Hepatocyte (in vitro differentiated cells): ENCODE measurements at places on chromosomes 2 and 18. TPM values are rescaled to one million over a fixed set of nuclear protein-coding genes. Genes with fewer than 3 reads are reported as not detected.

- no peak for DNase-seq
Measured at GRCh38 chr2:56182420-56182819, 1.4 kb upstream of the CCDC85A start.

DNA sequence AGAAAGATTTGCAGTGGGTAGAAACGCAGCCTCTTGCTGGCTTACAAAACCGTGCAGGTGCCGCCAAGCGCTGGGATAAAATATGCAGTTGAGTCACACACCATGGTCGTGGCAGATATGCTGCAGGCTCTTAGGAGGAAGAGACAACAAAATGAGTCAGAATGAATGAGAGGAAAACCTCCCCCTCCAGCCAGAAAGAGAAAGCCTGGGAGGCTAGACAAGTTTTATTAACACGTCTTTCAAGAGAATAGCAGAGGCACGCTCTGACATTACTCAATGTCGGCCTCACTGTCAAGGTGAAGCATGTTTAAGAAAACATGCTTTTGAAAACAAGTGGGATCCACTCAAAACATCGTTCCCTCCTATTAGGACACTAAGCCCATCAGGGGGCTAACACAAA, 37.1 kb upstream of the ZCCHC2 start:
- peak; percentile 72 for DNase-seq

GRCh38 chr2:128410035-128410757, 91.5 kb upstream of the HS6ST1 start:
- no peak for DNase-seq

- DNase-seq = no peak
Measured at GRCh38 chr2:148578493-148578884, 66.1 kb upstream of the EPC2 start.

GRCh38 chr18:35635170-35635569, 53.6 kb downstream of the GALNT1 start:
- peak; percentile 67 for DNase-seq

Gene SPIRE1
- 18.9 and 21.0 TPM in 2 replicates for total RNA-seq

GRCh38 chr2:161905389-161906046, 168.5 kb downstream of the DPP4 start:
- peak; percentile 27 for DNase-seq

- DNase-seq = no peak
Measured at GRCh38 chr2:161370981-161371380, 45.1 kb upstream of the TBR1 start.

Gene LTBP1
- total RNA-seq = 60.9 and 68.9 TPM in 2 replicates

DNA sequence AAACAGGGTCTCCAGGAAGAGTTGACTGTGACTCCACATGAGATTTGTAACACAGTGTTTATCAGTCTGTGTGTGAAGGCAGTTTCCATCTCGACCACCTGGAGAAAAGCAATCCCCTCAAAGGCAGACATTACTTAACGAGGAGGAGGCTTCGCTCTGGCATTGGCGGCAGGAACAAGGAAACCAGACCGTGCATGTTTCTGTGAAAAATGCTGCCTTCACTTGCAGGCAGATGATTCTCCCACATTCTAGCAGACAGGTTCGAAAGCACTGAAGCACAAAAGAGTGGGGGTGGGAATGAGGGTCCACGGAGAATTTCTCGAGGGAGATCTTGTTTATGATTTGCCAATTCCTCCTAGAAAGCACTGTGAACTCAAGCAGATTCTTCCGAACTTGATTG, 414.0 kb downstream of the SLC4A3 start:
- DNase-seq = no peak

- DNase-seq = no peak
Measured at GRCh38 chr2:70312560-70312959, 10.7 kb upstream of the FAM136A start.

DNA sequence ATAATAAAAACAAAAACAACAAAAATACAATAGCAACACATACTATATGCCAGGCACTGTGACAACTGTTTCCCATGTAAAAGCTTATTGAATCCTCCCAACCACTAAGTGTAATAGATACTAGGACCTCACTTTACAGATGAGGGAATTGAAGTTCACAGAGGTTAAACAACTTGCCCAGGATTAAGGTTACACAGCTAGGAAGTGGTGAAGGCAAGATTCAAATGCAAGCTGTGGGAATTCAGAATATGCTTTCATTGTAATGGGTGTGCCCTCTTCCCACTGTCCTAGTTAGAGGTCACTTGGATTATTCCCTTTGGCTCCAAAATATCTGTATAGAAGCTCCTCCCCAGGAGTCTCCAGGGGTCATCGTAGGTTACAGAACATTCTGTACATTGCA, 231.1 kb downstream of the MREG start:
- DNase-seq = no peak

Gene RPIA
- total RNA-seq = 7.0 and 7.7 TPM in 2 replicates

- DNase-seq = no peak
Measured at GRCh38 chr2:198137733-198138132, 333.3 kb downstream of the PLCL1 start.

GRCh38 chr2:71788186-71788525, 334.8 kb downstream of the DYSF start:
- DNase-seq = peak; percentile 47

- DNase-seq = no peak
Measured at GRCh38 chr2:144362401-144362800, 157.5 kb downstream of the ZEB2 start.

DNA sequence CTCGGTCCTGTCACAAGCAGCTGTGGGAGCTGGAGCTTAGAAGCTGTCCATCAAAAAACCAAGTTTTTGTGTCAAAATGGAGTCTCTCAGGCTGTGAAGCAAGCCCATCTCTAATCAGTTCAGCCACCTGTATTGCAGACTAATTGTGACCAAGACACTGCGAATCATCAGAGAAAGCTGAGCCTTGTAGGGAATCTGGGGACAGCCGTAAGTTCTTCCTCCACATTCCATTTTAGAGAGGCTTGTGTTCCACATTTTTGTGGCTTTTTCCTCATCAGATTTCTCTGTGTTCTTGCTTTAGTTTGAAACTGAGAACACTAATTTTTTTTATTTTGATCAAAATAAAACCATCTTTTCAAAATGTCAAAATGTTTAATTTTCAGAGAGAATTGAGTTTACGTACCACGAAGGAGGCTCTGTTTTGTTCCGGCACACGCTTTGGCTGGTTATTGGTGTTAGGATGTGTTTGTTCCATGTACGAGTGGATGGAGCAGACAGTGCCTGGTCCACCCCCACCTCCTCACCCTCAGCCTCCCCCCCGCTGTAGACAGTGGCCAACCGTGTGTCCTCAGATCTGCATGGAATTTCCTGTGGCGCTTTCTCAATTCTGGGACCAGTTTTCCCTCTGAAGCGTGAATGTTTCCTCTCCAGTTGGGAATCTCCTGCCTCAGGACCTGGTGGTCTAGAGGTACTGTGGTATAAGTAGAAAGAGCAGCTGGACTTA, 140.8 kb downstream of the AGAP1 start:
- no peak for DNase-seq

Gene PSD4
- 22.6 and 26.5 TPM in 2 replicates for total RNA-seq

Gene PCGF1
- 10.4 and 10.6 TPM in 2 replicates for total RNA-seq

DNA sequence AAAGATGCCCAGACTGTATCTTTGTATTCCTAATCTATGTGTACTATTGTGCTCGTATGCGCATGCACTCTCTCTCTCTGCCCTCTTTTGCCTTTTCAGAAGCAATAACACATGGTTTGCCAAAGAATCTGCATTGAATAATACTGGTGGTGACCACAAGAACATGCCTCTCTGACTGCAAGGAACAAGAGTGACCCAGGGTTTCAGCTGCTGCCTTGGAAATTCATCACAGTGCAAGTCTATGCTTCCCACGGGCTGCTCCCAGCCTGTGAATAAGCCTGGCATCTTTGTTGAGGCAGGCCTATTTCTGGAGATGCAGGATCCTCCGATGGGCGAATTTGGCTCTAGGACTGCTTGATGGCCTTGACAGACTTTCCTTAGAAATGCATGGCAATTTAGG, 689.4 kb upstream of the FANCL start:
- DNase-seq = no peak

DNA sequence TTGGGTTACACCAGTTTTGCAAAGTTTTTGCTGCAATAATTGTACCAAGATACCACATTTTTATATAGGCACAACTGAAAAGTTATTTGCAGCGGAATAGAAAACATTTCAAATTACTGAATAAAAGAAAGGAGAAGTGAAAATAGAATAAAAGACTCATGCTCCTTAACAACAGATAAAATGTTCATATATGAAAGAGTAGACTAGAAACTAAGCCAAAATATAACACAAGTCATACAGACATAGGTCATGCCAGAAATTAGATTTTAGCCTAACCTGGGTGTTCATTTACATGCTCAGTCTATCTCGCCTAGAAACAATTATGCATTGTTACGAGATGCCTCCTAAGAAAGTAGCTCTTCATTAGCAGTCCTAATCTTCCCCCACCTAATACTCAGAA, 16.4 kb upstream of the MAP3K20 start:
- no peak for DNase-seq

Gene TEX44
- total RNA-seq = not detected in 2 replicates

- DNase-seq = no peak
Measured at GRCh38 chr2:65397122-65397521, 35.3 kb downstream of the SPRED2 start.

DNA sequence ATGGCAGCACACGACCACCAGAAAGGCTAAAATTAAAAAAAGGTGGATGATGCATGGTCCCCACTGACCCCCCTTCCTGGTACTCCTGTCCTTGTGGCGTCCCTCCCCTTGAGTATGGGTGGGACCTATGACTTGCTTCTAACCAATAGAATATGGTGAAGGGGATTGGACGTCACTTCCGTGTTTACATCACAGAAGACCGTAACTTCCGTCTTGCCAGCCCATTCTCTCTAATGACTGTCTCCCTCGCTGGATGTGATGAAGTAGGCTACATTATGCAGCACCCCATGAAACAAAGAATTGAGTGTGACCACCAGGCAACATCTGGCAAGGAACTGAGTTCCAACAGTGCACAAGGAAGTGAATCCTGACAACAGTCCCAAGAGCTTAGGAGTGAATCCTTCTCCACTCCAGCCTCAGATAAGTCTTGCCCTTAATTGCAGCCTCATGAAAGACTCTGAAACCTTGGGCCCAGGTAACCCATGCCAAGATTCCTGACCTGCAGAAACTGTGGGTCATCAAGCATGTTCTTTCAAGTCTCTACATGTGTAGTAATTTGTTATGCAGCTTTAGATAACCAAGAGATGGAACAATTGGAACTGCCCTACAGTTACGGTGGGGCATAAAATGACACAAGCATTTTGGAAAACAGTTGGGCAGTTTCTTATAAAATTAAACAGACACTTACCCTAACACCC, 80.1 kb upstream of the NPAS2 start:
- DNase-seq = no peak

GRCh38 chr2:183259921-183260320, 135.7 kb downstream of the NUP35 start:
- no peak for DNase-seq

Gene KCNE4
- 51.0 and 54.6 TPM in 2 replicates for total RNA-seq

- no peak for DNase-seq
Measured at GRCh38 chr2:232147440-232148077, 186.0 kb downstream of the DIS3L2 start.

DNA sequence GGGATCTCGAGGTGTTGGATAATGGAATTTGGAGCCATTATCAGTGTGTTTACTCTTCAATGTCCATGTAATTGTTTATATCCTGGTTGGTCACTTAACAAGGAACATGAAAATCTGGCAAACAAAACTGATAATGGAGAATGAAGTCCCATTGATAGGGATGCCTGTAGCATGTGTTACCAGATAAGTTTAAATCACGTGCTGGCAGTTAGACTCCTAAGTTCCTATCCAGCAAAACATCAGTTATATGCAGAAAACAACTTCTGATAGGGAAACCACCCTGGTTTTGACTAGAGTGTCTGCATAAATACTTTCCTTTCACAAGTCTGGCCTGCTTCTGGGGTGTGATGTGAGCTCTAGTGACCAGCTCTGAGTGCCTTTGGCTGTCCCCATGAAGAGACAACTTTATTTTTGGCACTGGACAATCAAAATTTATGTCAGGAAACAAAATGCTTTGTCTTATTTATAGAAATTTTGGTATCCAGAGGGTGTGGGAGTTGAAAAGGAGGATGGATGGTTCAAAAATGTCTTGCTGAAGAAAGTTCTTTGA, 82.0 kb downstream of the FHOD3 start:
- DNase-seq = no peak

- no peak for DNase-seq
Measured at GRCh38 chr18:44799382-44799906, 118.8 kb downstream of the SETBP1 start.

Gene ABCG8
- total RNA-seq = 4.5 and 4.7 TPM in 2 replicates

Gene GPR35
- total RNA-seq = 14.7 and 17.3 TPM in 2 replicates

Gene MYOM1
- 1.1 and 1.6 TPM in 2 replicates for total RNA-seq

GRCh38 chr2:239029958-239030357, 182.1 kb downstream of the TWIST2 start:
- DNase-seq = no peak

Gene ADD2
- total RNA-seq = 1.2 and 2.4 TPM in 2 replicates

Gene CHAC2
- total RNA-seq = 2.1 and 3.5 TPM in 2 replicates

DNA sequence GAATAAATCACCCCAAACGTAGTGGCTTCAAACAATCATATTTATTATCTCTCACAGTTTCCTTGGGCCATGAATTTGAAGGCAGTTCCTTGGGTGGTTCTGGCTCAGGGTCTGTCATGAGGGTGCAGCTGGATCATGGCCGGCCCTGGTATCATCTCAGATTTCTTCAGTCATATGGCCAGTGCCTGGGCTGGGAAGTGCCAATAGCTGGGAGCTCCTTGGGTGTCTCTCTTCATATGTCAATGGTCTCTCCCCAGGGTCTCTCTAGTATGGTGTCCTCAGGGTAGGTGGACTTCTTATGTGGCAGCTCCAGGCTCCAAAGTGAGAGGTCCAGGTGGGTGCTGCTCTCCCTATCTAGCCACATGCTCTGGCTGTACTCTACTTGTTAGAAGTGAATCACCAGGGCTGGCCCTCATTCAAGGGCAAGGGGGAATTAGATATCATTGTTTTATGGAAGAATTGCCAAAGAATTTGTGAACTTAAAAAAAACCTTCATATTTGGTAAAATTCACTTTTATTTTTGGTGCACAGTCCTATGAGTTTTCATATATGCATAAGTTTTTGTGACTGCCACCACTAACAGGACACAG, 15.4 kb downstream of the FHOD3 start:
- DNase-seq = no peak

Gene CTAGE1
- 0.12 and 0.47 TPM in 2 replicates for total RNA-seq

Gene CDH19
- not detected in 2 replicates for total RNA-seq

DNA sequence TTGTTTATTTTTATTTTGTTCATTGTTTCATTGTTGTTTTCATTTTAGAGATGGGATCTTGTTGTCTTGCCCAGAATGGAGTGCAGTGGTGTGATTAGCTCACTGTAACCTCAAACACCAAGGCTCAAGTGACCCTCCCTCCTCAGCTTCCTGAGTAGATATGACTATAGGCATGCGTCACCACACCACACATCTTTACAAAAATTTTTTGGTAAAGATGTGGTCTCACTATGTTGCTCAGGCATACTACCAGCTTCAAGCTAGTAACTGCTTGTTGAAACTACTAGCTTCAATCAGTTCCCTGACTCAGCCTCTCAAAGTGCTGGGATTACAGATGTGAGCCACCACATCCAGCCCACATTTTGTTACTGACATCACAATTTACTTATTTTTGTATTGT, 14.8 kb downstream of the FAM237A start:
- DNase-seq = no peak

GRCh38 chr2:22377268-22377667, 1007.7 kb upstream of the KLHL29 start:
- DNase-seq = no peak

Gene MRO
- total RNA-seq = 2.0 and 3.1 TPM in 2 replicates
